ENCODE measurements at places on chromosomes 6 and 20.

DNA sequence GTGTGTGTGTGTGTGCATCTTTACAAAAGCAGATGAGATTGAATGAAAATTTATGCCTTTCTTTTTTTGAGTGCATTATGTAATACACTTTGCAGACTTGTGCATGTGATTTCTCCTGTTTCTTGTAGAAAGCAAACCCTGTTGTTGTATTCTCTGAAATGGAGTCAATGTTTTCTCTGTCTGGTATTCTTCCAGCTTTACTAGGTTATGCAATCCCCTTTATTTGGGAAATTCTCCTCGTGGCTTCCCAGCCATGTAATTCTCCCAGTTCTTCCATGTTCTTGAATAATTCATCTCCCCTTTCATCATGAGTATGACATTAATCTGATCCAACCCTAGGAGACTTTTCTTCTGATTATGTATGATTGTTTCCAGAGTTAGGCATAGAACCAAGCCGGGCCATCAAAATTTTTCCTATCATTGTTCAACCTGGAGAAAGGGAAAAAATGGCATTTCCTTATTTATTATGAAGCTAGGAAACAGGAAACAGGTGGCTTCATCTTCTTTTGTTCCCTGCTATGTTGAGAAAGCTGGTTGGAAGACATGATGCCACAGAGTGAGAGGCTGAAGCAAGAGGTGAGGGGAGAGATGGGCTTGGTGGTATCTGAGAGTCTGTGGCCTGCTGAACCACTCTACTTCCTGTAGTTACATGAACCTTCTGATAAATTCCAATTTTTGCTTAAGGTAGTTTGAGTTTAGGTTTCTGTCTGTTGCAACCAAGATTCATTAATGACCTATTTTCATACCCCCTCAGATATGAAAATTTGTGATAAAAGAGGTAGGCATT lies 68.8 kb downstream of the PRL start:
- DNase-seq = no peak

- DNase-seq = no peak
These were observed 194.1 kb downstream of the RIMS1 start for GRCh38 chr6:72080260-72080941.

GRCh38 chr6:5201271-5201670 lies 59.5 kb downstream of the LYRM4 start:
- no peak for DNase-seq

DNA sequence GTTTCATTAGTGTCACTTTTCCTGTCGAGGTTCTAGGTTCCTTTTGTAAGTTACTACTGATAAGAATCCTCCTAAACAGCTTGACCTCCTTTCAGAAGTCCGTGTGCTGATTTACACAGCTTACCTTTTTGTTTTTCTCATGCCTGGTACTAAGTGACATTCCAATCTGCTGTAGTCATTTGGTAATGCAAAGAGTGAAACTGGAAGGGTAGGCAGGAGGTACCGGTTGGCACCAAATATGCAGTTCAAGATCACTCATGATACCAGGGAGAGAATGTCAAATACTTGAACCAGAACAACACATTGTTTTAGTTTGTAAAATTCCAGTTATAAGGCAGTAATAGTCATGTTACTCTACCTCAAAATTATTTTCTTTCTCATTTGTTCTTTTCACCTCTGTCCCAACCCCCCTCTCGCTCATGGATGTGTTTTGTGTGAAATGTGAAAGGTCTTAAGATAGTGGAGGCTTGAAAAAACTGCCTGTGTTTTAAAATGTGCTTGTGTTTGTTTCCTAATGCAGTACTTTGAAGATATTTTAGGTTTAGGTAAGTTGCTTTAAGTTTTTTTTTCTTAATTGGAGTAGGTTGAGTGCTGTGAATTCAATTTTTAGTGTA lies 23.2 kb downstream of the AFDN start:
- no peak for DNase-seq

Data from neural crest cell (in vitro differentiated cells).